ENCODE measurements at places on chromosomes 4 and X.

- DNase-seq, result no peak
These were observed 34.6 kb upstream of the DCAF8L2 start for GRCh38 chrX:27555514-27555913.

DNA sequence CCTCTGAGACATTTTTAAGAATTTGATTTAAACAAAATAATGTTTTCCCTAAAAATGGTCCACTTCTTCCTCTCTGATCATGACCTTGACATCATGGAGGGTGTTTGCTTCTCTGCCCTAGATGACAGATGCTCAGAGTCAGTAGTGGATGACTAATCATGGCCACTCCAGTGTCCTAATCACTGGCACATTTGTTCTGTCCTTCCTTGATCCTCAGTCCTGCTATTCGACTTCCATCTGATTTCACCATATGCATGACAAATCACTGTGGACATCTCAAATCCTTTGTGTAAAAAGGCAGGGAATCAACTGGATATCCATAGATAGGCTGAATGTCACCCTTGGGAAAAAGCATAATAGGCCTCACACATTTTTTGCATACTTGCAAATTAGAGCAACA, 9.0 kb downstream of the CRMP1 start:
- DNase-seq, result no peak

- DNase-seq, result no peak
These were observed 429.9 kb downstream of the AFF2 start for GRCh38 chrX:148930206-148930729.

DNA sequence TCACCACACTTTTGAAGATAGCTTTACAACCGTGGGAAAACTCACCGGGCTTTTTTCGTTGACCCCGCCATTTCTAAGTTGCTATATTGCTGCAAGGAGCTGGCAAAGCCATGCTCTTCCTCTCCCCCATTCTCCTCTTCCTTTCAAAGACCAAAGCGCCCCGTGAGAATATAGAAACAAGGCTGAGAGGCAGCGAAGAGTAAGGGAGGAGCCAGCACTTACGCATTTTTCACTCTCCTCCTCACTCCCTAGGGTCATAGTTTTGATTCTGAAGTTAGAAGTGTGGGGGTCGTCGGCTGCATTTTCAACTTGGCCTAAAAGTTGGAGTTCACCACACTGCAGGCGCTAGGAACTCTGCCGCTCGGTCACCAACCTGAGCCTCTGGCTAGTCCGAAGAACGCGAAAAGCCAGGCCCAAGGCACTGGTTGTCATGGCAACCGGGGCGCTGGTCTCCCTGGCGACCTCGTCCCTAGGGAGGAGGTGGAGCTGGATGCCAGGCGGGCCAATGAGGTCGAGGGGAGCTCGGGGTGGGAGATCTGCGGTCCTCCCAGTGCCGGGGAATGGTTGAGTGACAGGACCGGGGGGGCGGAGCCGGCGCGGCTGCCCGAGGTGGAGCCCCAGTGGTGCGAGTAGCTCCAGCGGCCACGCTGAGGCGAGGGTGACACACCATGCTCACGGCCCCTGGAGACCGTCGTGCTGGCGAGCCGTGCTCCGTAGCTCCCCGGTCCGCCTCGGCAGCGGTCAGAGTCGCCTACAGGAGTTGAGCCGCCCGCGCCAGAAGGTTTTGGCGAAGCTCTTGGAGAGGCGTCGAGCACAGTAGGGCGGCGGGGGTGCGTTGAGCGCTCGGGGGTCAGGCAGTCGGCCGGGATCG, at the start of gene PTPN13:
Gene PTPN13, plus strand, starts transcription at position 628 of the 871 bp plus-strand sequence. CDS start 40,942 bp downstream, outside the sequence.
- DNase-seq, result peak; percentile 28

DNA sequence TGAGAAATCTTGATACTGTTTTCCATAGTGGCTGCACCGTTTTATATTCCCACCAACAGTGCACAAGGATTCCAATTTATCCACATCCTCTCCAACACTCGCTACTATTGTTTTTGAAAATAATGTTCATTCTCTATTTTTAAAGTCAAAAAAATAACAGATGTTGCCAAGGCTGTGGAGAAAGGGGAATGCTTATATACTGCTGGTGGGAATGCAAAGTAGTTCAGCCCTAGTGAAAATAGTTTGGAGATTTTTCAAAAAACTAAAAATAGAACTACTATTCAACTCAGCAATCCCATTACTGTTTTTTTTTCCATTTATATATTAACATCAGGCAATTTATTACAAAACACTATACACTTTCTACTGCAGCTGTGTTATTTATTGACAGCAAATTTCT, 208.7 kb downstream of the CBLL2 start:
- no peak for DNase-seq

DNA sequence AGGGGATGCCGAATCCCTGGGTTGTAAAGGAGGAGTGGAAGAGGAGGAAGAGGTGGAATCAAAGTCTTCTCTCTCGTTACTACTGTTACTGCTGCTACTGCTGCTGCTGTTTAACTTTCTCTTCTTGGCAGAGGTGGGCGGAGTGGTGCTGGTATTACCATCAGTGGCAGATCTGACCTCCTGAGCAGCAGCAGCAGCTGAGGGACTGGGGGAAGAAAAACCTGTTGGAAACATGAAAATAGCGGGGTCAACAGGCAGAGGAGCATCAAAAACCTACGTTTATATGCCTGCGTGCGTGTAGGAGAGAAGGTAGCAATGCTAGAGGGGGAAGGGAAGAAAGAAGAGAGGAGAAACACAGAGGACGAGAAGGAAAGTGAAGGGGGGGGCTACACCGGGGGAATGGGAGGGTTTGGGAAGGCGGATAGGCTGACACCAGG, 339 bp downstream of the CUL4B start:
- no peak for DNase-seq

DNA sequence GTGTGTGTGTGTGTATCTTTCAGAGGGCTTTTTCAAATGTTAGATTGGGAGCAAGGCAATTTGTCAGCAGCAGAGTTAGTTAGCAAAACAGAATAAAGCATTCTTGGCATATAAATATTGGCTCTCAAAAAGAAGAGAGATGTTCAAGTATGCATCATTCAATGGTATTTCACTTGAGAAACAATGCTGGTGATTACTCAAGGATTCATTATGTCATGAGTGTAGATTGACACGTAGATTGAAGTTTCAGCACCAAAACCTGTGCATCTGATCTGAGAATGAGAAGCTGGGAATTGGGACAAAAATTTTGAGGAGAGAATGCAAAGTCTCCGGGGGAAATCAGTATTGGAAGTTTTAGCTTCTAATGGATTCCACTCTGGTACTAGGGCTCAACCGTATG, 241.4 kb downstream of the FRMPD4 start:
- no peak for DNase-seq

Measured in memory B cell (primary cell).